Activated CD4-positive, alpha-beta T cell treated with anti-CD3 and anti-CD28 coated beads, Interleukin-2, amount 10 ng/mL, durations not matched to agents 24 days and 14 days (primary cell): ENCODE measurements at places on chromosomes 3 and 15. TPM values are rescaled to one million over a fixed set of nuclear protein-coding genes. Genes with fewer than 3 reads are reported as not detected.

DNA sequence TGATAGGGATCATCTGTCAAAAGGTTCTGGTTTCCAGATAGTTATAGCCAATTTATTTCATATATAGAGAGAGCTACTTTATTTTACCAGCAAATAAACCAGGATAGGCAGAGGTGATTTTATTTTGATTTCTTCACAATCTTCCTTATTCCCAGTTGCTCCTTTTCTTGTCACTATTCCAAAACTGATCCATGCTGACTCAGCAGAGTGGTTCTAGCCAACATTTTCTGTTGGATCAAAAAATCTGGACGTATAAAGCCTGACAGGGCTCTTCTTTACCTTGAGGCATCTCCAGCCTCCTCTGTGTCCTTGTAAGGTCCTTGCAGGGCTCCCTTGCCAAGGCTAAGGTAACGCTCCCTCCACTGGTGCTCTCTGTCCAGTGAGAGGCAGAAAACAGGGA lies 15.8 kb downstream of the HDC start:
- DNase-seq, result no peak

The IL17RD gene
- total RNA-seq, result 0.14 and 0.26 TPM in 2 replicates

DNA sequence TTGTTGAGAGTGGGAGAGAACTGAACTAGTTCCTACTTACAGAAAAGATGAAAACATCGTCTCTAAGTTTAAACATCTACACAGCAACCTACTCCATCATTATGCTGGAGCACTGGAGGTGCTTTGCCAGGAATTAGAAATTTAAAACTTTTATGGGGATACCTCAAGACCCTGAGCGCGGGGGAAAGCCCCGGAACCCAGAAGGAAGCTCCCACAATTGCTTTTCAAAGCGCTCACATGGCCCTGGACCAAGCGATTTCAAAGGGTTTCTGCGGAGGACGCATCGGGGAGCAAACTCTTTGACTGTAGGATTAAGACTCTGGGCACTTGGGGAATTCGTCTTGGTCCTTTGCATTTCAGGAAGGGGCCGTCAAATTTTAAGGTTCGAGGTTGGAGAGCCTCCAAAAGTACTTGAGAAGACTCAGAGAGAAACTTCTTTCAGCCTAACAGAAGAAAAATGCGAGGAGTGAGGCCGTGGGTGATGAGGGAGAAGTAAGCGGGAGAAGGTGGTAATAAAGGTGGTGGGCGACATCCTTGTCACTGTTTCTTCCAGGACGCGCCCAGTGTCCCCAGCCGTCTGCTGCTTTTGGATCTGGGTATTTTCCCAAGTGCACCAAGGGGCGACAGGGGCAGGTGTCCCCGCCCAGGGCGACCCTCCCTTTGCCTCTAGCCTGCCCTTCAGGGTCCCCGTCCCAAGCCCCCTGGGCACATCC lies 591 bp downstream of the PROK2 start:
- DNase-seq, result no peak

The RTP1 gene
- not detected in 2 replicates for total RNA-seq

The HAPLN3 gene
- 76.6 and 77.0 TPM in 2 replicates for total RNA-seq

DNA sequence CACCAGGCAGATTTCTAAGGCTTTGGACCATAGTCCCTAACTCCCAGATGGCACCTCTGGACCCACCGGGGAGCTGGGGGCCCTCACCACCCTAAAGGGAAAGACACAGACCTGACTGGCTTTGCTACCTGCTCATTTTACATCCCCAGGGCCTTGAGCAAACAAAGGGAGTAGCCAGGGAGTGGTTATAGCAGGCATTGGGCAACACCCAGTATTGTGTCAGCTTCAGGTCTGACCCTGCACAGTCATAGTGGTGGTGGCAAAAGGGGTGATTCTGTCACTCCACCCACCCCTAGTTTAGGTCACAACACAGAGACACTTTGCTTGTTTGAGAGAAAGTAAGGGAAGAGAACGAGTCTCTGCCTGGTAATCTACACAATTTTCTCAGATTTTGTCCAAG lies 352.5 kb downstream of the DIPK2A start:
- DNase-seq, result no peak

DNA sequence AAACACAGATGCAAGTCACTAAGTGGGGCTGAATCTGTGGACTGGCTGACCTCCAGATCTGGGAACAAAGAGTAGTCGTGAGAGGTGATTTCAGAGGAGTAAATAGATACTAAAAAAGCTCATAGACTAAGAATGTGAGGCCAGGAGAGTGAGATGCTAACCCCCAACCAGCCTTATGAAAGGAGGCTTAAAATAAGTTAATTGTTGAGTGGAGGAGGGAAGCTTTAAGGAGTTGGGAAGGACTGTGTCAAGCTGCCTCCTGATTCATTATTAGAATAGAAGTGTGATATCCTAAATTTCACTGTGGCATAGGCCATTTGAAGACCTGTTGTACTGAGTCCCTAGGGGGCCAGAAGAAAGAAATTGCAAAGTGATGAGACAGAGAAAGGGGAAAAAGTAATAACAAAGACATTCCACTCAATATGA lies 107.6 kb downstream of the RBPMS2 start:
- no peak for DNase-seq

The ATR gene
- total RNA-seq, result 34.2 and 35.0 TPM in 2 replicates
